ENCODE measurements at places on chromosomes 7 and 10.
A peak's percentile ranks its signal among the peaks of the same experiment; 100 is the strongest.

DNA sequence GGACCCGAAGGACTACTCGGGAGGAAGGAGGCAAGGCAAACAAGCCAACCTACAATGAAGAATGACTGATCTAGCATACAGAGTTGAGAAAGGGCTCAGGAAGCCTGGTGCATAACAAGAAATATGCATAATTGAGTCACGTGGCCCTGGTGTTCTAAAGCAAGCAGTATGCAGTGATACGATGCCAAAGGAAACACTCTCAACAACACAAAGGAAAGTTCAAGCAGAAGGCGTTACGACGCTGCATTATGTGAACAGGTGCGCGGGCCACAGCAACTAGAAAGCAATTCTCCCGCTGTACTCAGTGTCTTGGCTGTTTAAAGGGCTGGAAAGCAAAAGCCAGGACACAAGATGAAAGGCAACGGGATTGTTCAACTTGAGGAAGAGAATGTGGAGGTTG lies 100.8 kb downstream of the PRTFDC1 start:
- no peak for DNase-seq

DNA sequence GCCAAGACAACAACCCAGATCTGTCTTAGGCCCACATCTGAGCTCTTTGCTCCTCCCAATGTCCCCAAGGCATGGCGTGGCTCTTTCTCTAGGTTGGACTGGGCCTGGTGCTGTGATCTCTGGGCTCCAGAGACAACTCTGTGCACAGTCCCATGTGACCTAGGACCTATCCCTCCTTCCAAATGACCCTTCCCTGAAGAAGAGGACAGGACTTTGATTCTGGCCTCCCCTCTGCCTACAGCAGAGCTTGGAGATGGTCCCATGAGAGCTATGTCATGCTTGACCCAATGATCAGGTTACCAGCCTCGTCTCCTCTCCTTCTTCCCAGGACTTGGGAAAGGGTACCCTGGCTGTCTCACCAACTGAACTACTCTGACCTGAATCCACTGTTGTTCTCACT lies 296.3 kb upstream of the GALNT17 start:
- DNase-seq, result peak; percentile 26

DNA sequence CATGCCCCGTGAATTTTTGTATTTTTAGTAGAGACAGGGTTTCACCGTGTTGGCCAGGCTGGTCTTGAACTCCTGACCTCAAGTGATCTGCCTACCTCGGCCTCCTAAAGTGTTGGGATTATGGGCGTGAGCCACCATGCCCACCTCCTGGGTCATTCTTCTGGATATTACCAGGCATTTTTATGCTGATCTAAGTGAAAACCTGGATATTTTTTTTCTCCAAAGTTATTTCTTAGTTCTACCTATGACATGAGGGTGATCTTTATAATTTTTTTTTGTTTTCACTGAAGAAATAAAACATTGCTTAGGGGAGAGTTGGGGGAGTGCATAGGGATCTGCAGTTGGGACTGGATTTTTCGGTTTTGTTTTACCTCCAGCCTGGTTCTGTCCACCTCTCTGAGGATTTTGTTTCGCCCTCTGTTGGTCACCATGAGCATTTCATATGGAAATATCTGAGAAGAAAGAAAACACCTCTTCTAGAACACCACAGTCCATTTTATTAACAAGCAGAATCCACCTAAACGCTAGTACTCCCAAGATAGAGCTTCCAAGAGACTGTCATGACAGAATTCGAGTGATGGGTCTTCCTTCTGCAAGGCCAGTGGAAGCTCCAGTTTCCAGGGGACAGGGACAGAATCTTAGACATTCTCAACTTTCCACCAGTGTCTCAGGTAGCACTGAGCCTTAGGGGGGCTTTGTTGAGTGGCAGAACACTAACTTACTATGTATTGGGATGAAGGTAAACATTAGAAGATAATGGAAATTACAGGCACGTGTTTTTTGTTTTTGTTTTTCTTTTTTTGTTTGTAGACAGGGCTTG lies 33.4 kb upstream of the AFAP1L2 start:
- DNase-seq, result no peak

DNA sequence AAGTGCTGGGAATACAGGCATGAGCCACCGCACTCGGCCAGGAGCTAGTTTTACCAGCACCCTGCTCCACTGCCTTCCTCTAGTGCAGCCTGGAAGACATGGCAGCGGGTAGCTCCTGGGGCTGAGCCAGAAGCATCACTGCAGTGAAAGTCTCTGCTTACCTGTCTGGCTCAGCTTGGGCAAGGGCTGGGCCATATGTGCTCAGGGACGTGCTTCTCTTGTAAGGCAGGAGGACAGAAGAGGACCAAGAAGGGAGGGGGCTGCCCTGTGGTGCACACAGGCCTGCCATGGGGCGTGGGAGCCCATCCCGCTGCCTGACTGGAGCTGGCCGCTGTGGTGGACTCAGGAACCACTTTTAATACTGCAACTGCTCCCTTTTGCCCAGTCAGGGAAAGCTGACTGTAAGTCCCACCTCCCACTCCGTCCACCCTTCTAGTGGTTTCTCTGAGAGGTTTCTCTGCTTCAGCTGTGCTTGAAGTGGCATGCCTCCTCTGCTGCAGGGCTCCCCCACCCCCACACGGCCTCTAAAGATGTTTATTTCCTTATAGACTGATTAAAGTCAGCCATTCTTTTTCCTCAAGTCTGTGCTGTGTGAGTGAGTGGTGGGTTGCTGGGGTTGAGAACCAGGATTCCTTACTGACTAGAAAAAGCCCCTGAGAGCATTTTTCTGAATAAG lies 25.3 kb upstream of the C10orf95 start:
- DNase-seq, result no peak

DNA sequence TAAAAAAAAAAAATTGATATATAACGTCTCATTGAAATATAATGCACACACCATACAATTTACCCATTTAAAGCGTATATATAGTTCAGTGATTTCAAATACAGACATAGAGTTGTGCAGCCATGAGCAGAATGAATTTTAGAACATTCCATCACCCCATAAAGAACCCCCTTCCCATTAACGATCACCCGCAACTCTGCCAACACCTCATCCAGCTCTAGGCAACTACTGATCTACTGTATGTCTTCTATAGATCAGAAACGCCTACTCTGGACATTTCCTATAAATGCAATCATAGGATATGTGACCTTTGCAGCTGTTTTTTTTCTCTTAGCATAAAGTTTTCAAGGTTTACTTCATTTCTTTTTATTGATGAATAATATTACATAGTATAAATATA lies 33.4 kb upstream of the GPAM start:
- no peak for DNase-seq

GRCh38 chr10:30116041-30116491 lies 56.7 kb upstream of the JCAD start:
- no peak for DNase-seq

DNA sequence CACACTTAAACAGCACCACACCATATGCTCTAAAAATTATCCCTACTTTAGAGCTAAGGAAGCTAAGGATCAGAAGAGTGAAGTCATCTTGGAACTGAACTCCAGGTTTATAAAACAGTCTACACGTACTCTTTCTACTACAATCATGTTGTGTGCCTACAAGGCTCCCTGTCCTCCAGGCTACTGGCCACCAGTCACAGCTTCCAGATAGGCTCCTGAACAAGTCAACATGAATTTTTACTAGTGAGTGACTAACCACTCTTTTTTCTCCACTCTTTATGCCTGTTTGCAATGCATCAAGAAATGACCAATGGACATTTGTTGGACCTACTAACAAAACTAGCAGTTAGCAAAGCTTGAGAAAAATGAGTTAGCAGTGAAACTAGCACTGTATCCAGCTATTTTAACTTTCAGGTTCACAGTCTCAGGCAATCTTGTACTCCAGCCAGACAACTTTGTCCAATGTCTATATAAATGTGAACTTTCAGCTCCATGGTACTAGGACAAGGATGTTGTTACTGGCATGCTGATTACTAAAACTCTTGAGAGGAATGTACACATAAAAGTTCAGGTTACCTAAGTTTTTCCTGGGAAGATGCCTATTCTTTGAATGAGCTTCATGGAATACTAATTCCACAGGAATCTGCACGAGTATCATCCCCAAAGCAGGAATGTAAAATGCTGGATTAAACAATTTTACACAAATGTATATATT lies 180.0 kb downstream of the BTAF1 start:
- DNase-seq, result no peak

- DNase-seq, result no peak
Measured at GRCh38 chr10:59557052-59557451, 152.6 kb downstream of the SLC16A9 start.

- no peak for DNase-seq
Measured at GRCh38 chr7:91239171-91239604, 25.0 kb upstream of the FZD1 start.

DNA sequence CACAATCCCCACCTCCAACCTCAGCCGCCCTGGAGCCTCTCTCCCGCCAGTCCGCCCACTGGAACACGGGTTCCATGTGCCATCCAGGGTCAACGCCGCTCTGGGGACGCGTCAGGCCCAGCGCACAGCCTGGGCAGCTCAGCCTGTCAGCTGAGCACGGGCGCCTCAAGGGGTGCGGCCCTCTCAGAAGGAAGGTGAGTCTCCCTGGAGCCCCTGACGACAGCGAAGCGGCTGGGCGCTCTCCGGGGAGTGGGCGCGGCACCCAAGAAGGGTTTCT lies 1.2 kb upstream of the SLC18A3 start:
- DNase-seq, result no peak

- no peak for DNase-seq
Measured at GRCh38 chr7:141074162-141074991, 513 bp downstream of the TMEM178B start.

DNA sequence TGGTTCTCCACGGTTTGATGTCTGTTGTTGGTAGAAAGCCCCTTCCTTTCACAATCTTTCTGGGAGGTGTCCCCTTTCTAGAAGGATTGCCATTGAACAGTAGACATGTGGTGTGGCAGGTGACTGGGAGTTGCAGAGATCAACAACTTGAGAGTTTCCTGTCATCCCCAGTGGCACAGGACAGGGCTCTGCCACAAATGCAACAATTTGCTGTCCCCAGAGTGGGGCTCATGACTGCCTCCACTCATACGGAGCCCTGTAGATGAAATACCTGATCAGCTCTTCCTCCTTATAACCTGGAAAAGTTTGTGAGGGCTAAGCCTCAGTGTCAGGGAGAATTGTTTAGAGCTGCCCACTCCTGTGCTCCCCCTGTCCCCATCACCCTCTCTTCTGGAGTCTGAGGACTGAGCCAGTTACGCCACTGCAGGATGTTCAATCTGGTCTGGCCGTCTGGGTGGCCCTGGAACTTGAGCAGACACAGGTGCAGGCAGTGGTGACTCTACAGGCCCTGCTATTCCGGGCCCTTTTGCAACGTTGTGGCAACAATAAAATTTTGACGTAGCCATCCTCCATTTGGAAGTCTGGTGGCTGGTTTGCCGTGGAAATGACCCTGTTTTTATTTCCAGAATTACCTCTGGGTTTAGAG lies 6.5 kb downstream of the DBNL start:
- DNase-seq, result peak; percentile 68

- DNase-seq, result no peak
Measured at GRCh38 chr7:40765639-40766038, 630.8 kb downstream of the SUGCT start.

DNA sequence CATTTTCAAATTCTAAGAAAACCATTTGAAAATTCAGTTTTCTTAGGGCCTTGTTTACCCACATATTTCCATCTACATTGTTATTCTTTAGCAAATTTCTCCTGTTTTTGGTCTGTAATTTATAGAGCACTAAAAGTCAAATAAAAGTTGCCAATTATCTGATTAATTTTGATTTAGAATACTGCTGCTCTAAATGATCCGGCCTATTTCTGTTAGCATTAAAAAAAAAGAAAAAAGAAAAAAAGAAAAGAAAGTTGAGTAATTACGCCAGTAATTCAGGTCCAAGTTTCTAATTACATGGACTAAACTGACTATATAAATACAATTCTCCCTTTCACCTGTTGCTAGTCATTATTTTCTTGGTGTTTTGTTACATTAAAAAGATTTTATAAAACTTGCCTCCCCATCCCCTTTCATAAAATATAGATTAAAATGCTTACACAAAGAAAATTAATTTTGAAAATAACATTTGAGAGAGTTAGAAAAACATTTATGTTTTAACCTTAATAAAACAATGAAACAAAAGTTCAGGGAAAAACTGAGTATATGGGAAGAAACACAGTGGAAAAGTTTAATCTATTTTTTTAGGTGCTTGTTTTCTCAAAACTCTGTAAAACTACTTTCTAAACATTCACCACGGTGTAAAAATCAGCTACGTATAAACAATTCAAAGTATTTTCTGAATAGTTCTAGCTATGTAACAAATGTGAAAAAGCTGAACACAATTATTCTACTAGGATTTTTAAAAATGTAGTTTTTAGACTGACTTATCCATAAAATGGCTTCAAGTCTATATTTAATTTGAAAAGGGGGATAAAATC lies 6.8 kb upstream of the COMMD3 start:
- DNase-seq, result no peak

DNA sequence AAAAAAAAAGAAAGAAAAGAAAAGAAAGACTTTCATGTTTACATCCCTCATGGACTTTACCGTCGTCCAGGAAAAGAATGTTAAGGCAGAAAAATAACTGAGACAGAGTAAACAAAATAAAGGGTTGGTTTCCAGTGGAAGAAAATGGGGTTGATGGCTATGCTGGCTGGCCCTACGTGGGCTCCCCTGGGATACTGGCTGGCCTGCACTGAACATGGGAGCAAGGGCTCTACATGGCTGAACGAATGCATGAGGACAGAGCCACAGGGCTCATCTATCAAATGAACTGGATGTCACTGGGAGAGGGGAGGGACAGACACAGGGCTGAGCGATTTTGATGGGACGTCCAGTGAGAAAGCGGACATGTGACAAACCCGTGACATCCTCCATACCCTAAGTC lies 2.5 kb upstream of the UCMA start:
- no peak for DNase-seq

DNA sequence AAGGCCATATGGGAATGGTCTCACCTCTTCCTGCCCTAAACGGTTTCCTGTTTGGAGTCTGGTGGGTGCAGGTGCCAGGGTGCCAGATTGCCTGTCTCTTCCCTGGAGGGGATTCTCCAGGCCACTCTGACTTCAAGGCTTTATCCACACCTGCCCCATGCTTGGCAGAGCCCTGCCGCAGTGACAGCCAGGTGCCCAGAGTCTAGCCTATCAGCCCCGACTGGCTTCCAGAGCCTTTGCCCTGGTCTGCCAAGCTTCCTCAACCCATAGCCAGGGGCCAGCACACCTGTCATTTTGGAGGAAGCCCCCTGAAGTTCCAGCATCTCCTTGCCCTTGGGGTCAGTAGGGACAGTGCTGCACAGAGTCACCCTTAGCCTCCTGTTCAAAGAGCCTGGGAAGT lies 21.6 kb downstream of the TBATA start:
- DNase-seq, result no peak
